ENCODE measurements at places on chromosomes 12 and 14.
A peak's percentile ranks its signal among the peaks of the same experiment; 100 is the strongest.

- DNase-seq, result no peak
Measured at GRCh38 chr12:129571901-129572494, 331.8 kb downstream of the TMEM132D start.

DNA sequence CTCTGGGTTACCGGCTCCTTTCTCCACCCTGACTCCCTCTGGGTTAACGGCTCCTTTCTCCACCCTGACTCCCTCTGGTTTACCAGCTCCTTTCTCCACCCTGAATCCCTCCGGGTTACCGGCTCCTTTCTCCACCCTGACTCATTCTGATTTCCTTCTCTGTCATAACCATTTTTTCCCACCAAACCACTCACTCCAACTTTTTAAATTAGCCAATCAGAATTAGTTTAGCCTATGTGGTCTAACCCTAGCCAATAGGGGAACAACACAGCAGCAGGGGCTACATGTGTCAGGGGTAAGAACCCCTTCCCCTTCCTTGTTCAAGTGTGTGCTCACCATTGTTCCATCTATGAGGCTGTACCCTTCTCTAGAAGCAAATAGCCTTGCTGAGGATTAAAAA is 98.4 kb upstream of the RBM19 start:
- DNase-seq, result no peak

GRCh38 chr12:29782871-29783772 is 620 bp downstream of the TMTC1 start:
- no peak for DNase-seq

GRCh38 chr12:110732572-110732971 is 10.1 kb downstream of the PPP1CC start:
- DNase-seq, result no peak

DNA sequence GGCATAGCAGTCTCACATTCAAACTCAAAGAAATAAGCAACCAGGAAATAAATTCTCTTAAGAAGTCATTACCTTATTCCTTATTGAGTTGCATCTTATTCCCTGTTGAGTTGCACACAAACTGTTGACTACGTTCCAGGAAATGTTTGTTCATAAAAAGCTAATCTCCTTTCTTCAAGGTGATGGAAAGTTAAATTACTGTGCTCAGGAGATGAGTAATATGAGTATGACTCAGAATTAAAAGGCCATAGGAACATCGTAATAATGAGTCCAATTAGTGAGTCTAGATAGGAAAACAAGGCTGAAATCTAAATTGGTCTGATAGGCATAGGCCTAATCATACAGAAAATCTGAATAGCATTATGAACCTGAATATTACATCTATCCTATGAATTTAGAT is 203.1 kb downstream of the SLC2A13 start:
- DNase-seq, result no peak

DNA sequence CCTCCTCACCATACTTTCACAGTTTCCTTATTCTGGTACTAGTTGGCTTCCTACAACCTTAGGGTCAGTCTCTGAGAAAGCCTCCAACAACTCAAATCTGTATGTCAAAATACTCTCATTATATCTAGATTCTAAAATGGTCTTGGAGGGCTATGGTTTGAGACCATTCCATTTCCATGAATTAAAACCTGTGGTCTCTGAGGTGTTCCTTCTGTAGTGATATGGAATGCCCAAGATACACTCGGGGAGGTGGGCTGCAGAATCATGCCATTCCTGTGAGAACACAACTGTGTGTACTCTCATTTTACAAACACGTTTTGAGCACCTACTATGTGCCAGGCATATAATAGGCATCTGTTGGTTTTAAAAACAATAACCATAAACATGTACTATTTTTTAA is 74.0 kb downstream of the FERMT2 start:
- no peak for DNase-seq

GRCh38 chr12:2642896-2643425 is 151.8 kb upstream of the FKBP4 start:
- no peak for DNase-seq

DNA sequence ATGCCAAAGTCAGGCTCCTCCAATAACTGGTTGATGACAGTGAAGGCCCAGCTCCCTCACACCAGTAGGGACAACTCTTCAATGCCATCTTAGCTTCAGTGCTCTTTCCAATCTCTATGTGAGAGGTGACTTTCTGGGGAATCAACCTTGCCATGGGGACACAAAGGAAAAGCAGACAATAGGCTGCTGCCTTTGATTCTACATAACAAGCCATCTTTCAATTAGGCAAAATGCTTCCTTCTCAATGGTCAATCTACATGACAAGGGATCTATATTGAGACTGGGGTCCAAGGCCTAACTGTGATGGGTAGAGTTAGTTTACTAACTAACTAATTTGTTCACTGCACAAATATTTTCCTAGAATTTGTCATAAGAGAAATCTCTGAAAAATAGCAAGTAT is 1417.5 kb upstream of the SEL1L start:
- no peak for DNase-seq

- peak; percentile 71 for DNase-seq
Measured at GRCh38 chr12:79001404-79001803, 136.8 kb downstream of the SYT1 start.

- DNase-seq, result no peak
Measured at GRCh38 chr12:27012239-27012981, 1.8 kb downstream of the TM7SF3 start.

GRCh38 chr14:75277008-75277814 is 1.4 kb upstream of the FOS start:
- peak; percentile 70 for DNase-seq
